Cortex of kidney (tissue), 1 donor: ENCODE measurements at places on chromosomes 11 and 22.

- no peak for DNase-seq
These were observed 788 bp upstream of the RASL10A start for GRCh38 chr22:29316141-29316828.

GRCh38 chr11:126303623-126304456 is at the start of gene DCPS:
DCPS (plus strand) TSS chr11:126304060; CDS start chr11:126304081, 21 bp downstream.
- peak; percentile 38 for DNase-seq

GRCh38 chr22:24305260-24305692 is 34.6 kb downstream of the SPECC1L start:
- no peak for DNase-seq

DNA sequence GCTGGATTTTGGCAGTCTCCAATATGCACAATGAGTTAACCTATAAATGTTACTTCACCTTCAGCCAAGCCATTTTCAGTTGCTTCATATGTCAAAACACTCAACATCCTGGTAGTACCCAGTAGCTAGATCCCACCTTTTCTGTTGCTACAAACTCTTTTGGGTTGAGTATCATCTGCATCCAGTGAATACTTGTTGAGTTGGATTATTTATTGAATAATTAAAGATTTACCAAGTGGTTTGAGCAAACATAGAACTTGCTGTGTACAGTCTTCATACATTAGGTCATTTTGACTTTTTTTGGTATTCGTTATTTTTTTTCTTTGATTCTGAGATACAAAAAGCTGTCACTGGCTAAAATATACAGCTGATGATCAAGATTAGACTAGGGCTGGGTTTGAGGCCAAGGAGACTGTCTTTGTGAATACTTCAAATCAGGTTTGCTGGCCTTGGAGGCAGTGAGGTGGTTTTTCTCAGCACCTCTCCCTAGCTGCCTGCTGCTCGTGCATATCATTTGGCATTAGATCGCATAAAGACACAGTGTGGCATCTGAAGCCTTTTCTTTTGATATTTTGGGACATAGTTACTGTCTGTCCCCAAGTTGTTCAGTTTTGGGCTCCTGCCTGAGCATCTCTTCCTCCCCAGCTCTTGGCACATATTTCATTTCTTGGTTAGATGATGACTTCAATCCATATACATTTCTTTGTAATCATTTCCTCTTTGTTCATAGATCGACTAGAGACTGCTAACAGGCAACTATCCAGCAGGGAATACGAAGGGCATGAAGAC is 62.8 kb downstream of the AMOTL1 start:
- DNase-seq: no peak

DNA sequence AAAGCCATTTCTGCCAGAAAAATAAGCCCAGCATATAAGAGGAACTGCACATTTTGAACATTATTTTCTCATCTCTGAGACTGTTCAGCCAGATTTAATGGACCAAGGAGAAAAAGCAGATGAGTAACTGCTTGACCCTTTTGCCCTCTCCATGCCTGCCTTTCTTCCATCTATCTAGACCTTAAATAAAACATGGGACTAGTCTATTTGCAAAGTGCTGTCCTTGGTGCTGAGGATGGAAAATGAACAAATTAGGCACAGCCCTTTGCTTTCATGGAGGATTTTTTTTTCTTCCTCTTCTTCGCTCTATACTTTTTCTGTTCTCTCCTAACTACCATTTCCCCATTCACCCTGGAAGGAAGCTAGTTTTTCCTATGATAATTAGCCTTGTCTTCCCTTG is 361.3 kb downstream of the GRM5 start:
- DNase-seq: no peak

DNA sequence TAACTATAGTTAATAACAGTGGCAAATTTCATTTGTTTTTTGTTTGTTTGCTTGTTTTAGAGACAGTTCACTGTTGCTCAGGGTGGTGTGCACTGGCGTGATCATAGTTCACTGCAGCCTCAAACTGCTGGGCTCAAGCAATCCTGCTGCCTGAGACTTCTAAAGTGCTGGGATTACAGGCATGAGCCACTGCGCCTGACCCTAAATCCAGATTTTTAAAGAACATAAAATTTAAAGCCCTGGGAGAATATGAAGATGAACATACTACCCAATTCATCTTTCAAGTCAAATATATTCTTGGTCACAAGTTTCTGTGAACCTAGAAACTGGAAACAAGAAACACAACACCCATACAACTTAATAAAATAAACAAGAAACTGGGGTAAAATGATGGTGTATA is 28.1 kb downstream of the RRAS2 start:
- DNase-seq: no peak

DNA sequence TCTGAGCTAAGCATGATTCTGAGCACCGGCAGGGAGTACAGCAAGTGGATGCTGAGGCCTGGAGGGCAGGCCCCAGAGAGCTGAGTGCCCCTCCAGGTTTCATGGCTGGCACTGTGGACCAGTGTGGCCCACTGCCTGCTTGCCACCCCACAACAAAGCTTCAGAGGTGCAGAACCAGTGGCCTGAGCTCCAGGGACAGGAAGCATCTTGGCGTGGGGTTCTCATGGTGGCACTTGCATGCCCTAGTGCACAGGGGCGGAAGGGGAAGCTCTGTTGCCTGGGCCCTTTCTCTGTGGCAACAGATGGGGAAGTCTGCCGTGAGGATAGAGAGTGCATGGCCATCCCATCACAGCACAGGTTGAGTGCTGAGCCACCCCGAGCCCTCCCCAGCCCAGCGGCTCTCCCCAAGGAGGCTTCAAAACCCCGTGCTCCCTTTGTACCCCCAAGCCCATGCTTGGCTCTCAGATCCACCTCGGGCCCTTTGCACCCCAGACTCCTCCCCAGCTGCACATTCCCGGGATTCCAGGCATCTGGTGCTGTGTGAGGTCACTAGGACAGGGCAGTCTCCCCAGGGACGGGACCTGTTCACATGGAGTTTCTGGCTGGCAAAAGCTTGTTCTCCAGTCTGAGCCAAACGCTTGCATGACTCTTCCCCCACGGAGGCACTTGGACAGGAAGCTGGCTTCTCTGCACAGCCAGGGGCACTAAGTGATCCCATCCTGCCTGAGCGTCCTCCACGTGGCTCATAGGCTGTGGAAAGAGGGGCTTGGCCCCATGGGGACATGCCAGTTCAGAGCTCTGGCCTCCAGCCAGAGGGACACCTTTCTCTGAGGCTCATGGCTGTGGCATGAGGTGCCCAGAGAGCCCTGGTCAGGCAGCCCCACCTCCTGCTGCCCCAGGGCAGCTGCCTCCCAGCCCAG is 4.2 kb downstream of the SLC25A1 start:
- DNase-seq: no peak

DNA sequence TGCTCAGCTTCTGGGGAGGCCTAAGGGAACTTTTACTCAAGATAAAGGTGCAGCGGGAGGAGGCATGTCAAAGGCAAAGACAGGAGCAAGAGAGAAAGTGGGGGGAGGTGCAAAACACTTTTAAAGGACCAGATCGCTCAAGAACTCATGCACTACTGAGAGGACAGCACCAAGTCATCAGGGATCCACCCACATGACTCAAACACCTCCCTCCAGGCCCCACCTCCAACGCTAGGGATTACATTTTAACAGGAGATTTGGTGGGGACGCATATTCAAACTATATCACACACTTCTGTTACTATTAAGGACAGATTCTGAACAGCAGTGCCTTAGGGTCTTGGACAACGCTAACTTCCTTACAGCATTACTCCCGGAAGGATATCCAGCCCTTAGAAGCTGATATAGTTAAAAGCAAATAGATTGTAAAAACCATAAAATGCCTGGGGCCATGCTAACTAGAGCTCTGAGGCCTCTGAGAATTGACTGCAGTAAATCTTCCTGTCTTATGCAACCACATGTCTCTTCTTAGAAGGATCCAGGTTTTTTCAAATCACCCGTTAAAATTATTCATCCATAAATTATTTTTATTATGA is 16.7 kb upstream of the ZC3H12C start:
- DNase-seq: no peak

DNA sequence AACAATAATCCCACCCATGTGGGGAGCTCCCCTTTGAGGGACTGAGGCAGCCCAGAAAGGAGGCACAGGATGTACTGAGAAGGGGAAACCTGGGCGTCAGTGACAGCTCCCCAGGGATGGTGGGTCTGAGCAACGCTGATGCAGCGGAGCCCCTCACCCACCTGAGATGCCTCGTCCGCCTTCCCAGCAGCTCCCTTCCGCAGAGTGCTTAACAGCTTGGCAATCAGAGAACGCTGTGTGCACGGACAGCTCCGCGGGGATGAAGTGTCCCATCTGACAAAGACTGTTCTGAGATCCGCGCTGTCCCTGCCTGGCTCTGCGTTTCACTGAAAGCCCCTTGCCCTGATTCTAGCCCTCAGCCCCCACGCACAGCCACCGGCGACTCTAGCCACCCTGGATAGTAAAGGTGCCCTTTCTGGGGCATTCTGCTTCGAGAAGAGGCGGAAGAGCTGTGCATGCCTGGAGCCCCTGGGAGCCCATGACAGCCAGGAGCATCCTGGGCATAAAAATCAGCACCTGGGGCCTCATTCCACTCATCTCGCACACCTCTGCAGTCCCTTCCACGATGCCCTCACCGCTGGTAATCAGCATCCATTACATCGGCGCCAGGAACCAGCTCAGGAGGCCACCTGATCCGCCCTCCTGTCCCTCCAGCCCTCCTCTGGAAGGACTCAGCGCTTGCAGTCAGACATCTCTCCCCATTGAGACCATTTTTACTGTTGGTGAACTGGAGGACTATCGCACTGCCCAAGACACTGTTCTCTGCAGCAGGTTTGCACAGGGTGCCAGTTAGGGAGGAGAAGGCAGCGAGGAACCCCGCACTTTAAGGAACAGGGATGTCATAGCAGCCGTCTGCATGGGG is 10.7 kb downstream of the KCNJ5 start:
- no peak for DNase-seq

DNA sequence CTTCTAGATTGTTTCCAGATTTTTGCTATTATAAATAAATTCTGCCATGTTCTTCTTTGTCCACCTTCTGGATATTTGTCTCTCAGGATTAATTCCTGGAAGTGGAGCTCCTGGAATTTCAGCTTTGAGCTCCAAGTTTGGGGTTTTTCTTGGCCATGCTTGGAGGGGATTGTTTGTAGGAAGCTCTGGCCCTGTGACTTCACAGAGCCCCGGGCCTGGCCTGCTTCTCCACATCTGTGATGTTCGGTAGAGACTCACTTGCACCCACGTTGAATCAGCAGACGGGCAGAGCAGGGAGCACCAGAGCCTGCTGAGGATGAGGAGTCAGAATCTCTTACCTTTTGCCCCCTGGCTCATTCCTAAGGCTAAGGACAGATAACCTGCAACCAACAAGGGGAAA is 35.7 kb downstream of the LRRC32 start:
- DNase-seq: no peak

DNA sequence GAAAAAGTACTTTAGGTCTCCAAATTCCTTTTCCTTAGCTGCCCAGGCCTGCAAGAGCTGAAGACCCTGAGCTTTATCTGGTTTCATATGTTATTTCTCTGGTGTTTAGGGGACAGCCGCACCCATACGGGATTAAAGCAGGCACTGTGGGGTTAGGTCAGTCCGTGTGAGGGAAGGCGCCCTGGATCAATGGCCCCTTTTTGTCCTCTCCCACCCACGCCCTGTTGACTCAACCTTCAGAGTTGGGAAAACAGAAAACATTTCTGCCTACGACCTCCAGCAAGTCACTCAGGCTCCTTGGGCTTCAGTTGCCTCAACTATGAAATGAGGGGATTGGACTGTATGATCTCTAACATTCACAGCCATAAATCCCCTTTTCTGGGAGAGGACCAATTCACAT is 55.2 kb upstream of the BARX2 start:
- DNase-seq: no peak

- DNase-seq: no peak
These were observed 751.4 kb downstream of the KCNA4 start for GRCh38 chr11:29265381-29265780.

- DNase-seq: no peak
These were observed 109.2 kb downstream of the ZBTB16 start for GRCh38 chr11:114168691-114169090.

- no peak for DNase-seq
These were observed 571.2 kb downstream of the TBC1D22A start for GRCh38 chr22:47333625-47334024.

GRCh38 chr11:45031912-45032519 is 81.3 kb upstream of the TP53I11 start:
- DNase-seq: no peak

- DNase-seq: no peak
These were observed 684.0 kb upstream of the CCDC90B start for GRCh38 chr11:83970061-83970671.

GRCh38 chr11:133895061-133895479 is 49.8 kb upstream of the SPATA19 start:
- DNase-seq: no peak

GRCh38 chr11:82932564-82932963 is 31.0 kb downstream of the DDIAS start:
- DNase-seq: no peak

- no peak for DNase-seq
These were observed 15.7 kb upstream of the NAV2 start for GRCh38 chr11:19696904-19697303.

DNA sequence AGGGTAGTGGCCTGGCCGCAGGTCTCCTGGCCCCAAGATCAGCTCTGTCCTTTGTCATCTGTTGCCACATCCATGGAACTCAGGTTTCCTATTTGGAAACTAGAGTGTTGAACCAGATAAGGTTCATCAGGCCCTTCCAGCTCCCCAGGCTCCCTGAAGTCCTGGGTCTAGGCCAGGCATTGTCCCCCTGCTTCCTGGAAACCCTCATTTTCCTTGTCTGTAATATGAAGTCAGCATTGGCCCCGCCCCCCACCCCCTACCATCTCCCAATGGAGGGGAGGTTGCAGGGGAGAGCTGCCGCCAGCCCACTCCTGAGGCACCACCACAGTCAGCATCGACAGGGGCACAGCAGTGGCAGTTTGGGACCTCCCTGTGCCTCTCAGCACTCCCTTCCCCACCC is 9.0 kb upstream of the MS4A10 start:
- no peak for DNase-seq

DNA sequence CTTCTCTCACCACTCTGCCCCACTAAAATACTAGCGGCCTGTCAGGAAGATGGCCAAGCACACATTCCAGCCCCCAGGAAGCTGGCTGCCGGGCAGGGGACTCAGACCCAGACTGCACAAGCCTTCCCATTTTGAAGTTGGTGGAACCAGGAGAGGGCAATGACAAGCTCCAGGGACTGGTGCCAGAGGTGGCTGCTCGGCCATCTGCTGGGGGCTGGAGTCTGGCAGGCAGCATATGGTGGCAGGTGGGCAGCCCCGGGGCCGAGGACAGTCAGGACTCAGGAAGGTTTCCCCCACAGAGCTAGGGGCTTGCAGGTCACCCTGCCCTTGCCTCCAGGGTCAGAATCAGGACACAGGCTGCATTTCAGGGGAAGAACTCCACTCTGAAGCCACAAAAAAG is 22.6 kb downstream of the KCNJ5 start:
- no peak for DNase-seq
